ENCODE measurements at places on chromosomes 6 and 20.

DNA sequence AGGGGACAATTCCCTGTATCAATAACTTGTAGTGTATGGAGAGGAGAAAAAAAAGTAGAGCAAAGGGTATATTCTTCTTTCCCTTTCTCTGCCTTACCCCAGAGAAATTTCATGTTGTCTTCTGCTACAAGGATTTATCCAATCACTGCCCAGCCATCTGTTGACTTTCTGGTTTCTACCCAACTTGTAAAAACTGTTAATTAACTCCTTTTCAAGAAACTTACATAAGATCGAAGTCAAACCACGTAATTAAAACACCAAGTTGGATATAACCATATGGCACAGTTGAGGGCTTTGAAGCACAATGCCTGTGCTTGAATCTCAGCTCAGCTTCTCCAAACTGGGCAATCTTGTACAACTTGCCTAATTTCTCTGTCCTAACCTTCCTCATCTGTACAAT, 99.5 kb downstream of the MAN1A1 start:
- DNase-seq: no peak

DNA sequence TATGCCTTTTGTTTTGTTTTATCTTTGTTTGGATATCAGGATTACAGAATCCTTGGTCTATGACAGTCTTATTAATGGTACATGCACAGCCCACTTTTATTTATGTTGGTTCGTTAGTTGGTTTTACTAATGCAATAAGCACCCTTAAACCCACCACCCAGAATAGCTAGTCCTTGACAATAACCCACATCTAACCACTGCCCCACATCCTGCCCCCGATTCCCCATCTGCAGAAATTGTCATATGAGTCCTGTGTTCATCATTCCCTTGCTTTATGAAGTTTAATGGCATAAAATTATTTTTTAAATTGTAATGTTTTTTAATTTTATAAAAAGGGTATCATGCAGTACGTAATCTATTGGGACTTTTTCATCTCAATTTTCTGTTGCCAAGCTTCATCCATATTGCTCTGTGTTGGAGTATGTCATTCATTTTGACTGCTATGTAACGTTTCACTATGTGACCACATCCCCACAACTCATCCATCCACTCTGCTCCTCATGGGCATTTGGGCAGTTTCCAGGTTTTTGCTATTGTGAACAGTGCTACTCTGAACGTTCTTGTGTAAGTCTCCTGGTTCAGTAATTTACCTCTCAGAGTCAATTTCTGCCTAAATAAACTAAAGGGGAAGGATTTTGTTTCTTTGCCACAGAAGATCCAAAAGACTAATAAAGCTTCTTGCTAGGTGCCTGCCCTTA, 150.4 kb downstream of the MRPL14 start:
- DNase-seq: no peak

DNA sequence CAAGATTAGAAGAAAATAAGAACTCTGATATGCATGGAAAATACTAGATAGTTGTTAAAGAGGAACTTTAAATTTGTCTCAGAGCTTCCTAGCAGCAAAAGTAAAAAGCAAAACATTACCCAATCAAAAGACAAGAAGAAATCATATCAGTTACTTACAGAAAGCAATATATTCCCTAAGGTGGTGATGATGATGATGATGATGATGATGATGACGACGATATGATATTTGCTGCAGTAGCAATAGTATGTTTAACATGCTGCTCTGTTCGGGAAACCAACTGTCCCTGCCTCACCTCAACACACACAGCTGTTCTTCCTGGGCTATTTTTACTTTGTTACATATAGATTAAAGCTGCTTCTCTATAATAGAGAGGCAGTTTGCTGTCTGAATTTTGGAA, 12.0 kb upstream of the TBX18 start:
- DNase-seq: no peak

GRCh38 chr6:14502551-14502950, 385.0 kb downstream of the CD83 start:
- no peak for DNase-seq

- no peak for DNase-seq
Observed at GRCh38 chr20:60728705-60729104, 523.4 kb upstream of the CDH4 start.

DNA sequence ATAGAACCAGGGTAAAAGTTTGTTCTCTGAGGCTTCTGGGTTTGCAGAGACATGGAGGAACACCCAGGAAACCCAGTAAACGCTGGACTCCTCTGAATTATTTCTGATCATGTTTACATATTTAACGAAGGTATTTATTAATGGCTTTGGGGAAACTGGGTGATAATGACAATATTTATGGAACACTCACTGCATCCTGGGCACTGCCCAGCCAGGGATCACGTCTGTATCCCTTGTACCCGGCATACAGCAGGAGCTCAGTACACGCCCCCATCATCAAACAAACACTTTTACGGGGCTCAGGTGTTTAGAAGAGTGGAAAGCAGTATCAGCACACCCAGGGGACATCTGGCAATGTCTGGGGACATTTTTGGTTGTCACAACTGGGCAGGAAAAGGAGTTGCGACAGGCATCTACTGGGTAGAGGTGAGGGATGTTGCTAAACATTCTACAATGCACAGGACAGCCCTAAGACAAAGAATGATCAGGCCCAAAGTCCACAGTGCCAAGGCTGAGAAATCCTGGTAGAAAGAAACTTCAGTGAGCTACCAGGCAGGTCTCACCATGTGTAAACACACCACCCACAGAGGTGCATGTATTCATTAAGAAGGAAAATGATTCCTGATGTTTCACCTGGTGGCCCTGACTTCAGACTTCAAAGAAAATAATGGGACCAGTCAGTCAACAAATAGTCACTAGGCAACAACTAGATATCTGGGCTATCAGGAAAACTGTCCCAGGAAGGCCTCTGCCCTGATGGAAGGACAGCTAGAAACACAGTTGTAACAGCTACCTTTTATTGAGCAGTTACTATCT, 35.3 kb downstream of the ZMYND8 start:
- no peak for DNase-seq

DNA sequence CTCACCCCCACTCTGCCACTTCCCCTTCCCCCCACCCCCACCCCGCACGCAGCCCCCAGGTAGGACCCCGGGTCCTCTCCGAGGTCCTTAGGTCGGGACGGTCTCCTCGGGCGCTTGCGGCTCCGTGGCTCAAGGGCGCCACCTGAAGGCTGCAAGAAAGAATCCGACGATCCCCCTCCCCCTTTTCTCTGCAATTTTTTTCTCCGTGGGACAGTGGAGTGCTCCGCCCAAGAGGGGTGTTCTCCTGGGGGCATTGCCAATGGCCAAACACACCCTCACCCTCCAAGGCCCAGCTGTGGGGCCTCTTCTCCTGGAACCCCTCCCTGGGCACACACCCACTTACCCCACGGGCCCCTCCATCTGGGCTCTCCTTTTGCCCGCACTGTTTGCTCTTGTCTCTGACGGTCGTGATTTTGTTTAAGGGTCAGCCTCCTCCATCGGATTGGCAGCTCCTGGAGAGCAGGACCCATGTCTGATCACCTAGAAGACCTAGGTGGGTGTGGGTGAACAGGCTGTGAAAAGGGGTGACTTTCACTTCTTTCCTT, 1.1 kb upstream of the TMEM74B start:
- no peak for DNase-seq

GRCh38 chr20:40565001-40565681, 123.9 kb downstream of the MAFB start:
- DNase-seq: no peak

DNA sequence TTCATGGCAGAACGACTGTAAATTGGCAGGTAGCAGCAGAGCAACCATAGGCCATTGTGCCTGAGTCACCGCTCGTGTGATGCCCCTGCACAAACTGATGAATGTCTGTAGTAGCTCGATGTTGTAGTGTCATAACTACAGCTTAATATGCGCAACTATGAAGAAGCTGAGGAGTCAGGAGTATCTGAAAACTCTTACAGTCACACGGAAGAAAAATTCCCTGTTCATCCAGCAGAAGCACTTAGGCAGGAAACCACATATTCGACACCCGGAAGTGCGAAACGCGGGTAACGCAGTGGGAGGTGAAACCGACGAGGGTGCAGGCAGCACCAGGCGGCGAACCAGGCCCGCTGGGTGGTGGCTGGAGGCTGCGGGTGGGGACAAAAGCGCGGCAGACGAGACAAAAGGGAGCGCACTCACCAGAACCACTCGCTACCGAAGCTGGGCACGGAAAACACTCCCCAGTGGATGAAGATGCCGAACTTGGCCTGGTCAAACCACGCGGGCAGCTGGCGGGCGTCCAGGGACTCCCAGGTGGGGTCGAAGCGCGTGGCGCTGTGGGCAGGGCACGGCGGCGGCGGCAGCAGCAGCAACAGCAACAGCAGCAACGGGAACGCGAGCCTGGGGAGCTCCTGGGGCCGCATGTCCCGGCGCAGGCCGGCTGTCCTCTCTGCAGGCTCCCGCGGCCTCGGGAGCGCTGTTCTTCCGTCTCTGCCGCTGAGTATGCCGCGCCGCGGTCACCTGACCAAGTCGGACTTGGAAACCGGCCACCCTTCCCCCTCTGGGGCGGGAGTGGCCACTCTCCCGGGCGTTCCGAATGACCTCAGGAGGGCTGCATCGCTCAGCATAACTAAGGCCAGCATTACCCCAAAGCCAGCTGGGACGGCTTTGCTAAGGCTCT, at the start of gene FUCA2:
FUCA2 (minus strand) TSS at position 730 of the 901 bp plus-strand sequence; CDS start at position 644, 86 bp downstream.
- peak; percentile 59 for DNase-seq

DNA sequence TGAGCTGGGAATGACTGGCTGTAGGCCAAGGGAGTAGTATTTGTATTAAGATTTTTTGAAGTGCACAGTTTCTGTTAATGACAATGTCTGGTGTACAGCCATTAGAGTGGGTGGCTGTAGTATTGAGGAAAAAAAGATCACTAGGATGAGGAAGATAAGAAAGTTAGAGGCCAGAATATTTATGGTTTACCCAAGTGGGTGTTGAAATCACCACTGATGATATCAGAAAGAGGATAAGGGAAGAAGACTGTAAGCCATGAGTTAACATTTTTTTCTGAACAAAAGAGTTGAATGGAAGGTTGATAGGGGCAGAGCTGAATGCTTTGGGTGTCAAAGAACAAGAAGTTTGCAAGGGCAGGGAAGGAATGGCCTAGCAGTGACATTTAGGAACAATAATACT, 104.7 kb downstream of the PRDM13 start:
- DNase-seq: no peak

GRCh38 chr6:42715871-42716270, 6.5 kb downstream of the PRPH2 start:
- no peak for DNase-seq

DNA sequence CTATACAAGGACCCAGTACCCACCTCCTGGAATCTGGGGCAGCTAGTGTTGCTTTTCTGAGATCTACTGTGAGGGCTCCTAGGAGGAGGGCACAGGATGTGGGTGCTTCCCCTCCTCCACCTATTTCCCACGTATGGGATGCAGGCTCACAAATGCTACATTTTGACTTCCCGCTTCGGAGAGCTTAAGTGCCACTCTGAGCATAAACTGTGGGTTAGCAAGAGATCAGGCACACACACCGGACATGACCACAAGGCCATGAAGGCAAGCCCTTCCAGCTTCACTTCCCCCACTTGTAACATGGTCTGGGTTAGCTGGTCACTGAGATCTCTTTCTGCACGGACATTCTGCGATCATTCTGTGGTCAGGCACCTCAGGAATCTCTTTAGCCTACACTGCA, 15.7 kb upstream of the TGM3 start:
- DNase-seq: no peak

GRCh38 chr6:44270526-44271405, 516 bp downstream of the TMEM151B start:
- no peak for DNase-seq

GRCh38 chr6:30672445-30673253, at the start of gene DHX16:
DHX16 (minus strand) TSS chr6:30673006; CDS start chr6:30672841, 165 bp downstream.
- peak; percentile 83 for DNase-seq

- DNase-seq: no peak
Observed at GRCh38 chr20:12113468-12114371, 196.0 kb downstream of the BTBD3 start.

- DNase-seq: no peak
Observed at GRCh38 chr6:144335311-144335861, 50.3 kb downstream of the UTRN start.
